ENCODE measurements at places on chromosomes 12 and 14. TPM values are rescaled to one million over a fixed set of nuclear protein-coding genes. Genes with fewer than 3 reads are reported as not detected.

- DNase-seq: no peak
Observed at GRCh38 chr14:103892247-103892646, 36.0 kb upstream of the TDRD9 start.

Gene KRT81
- total RNA-seq: not detected

DNA sequence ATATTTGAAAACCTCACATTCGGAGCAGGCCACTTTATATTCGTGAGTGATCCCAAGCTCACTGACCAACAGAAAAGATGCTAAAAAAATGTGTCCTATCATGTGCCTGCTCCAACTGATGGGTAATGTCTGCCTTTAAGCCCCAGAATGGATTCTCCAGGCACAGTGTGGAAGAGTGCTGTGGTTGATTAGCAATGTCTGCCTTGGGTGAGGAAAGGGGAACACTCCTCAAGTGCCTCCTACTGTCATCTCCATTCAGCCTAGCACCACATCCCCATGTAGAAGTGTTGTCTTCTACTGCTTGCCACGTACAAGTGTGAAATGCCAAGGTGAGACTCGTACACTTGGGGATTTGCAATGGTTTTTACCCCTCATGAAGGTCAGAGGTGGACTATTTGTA is 199.3 kb downstream of the SLC41A2 start:
- DNase-seq: no peak

- DNase-seq: no peak
Observed at GRCh38 chr12:84689638-84690037, 223.0 kb downstream of the SLC6A15 start.

Gene KRT83
- total RNA-seq: not detected

DNA sequence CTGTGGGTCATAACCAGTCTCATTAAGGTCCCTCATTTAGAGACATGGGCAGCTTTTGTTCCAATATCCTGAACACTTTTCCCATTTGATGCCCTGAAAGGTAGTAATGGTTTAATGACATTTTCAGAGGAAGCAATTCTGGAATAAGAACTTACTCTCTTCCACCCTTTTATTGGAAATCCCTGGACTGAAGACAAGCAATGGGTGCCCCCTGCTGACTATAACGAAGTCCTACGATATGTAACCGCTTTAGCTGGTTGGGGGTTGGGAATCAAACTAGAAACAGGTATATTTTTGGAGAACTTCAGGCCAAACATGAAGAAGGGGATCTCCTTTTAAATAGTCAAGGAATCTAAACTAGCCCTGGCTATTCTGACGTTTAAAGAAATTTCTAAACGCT is 20.5 kb downstream of the SARNP start:
- DNase-seq: peak; percentile 11

DNA sequence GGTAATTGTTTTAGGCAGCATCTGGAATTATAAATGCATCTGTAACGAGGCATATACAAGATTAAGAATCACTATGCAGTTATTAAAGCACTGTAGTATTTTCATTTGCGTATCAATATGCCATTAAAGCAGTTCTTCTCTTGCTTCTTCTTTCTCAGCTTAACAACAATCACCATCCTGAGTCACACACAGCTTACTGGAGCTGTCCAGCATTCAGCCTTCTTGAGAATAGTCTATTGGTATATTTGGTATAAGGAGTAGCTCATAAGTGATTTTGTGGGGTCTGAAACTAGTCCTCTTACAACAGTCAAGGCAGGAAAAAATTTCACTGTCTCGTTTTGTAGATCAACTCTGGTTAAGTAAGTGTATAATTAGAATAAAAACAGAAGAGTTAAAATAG is 523.0 kb upstream of the FOXG1 start:
- DNase-seq: no peak

- no peak for DNase-seq
Observed at GRCh38 chr14:93733631-93734030, 54.7 kb downstream of the PRIMA1 start.

Gene C1QL4
- not detected for total RNA-seq

- DNase-seq: no peak
Observed at GRCh38 chr14:76904100-76904739, 78.0 kb downstream of the LRRC74A start.

DNA sequence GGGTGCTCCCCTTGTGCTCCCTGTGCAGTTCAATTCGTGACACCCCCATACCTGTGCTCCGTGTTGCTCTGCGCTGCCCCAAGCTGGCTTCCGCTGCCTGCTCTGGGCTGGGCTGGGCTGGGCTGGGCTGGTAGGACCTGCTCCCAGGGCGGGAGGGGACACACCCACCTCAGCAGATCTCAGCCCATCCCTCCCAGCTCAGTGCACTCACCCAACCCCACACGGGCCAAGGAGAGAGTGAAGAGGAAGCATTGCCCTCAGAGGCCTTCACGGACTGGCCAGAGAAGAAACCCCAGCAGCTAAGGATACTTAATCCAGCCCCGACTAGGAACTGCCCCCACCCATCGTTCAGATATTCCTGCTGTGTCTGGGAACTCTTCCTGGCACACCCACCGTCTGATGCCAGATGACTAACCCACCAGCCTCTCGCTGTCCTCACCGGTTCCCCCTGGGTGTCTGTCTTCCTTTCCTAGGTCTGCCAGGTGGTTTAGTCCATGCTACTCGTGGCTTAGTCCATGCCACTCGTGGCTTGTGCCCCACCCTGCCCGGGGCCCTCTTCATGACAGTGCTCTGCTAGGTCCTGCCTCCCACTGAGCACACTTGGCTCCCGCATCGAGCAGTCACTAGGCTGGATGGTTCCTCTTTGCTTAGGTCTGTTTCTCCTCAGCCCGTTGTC is at the start of gene LPAR5:
TSS of gene LPAR5 (minus strand) at position 104 of the 676 bp plus-strand sequence. CDS start 14,711 bp downstream, outside the sequence.
- no peak for DNase-seq

GRCh38 chr12:3195859-3196483 is 118.8 kb downstream of the TSPAN9 start:
- no peak for DNase-seq

Gene SERPINA5
- total RNA-seq: 0.26 TPM

Gene DIO2
- 0.10 TPM for total RNA-seq

Gene ARID4A
- 45.4 TPM for total RNA-seq

DNA sequence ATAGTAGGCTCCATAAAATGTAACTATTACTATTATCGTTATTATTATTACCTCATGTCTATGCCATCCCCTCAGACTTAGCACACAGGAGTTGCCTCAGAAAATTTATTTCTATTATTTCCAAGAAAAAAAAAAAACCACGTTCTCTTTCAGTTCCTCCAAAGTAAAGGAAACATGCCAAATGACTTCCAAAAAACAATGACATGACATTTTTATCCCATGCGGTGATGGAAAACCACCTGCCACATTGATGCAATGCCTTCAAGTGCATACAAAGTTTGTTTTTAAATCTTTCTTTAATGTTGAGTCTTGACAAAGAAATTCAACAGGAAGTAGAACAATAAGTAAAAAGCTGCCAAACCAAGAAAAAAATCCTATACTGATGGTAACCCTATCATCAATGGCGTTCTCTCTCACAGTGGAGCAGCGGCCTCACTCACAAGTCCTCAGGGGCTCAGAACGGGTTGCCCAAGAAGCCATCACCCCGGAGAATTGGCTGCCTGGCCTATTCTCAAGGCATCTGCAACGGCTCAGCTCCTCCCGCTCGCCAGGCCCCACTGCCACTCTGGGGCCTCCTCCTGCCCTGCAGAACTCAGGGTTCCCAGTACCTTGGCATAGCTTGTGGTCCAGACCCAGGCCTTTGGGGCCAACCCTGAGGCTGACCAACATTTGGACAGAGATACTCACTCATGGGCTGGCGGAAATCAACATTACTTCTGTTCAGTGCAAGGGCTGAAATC is 51.9 kb downstream of the SERPINA3 start:
- no peak for DNase-seq

GRCh38 chr12:104701756-104702155 is 245.0 kb downstream of the CHST11 start:
- no peak for DNase-seq

DNA sequence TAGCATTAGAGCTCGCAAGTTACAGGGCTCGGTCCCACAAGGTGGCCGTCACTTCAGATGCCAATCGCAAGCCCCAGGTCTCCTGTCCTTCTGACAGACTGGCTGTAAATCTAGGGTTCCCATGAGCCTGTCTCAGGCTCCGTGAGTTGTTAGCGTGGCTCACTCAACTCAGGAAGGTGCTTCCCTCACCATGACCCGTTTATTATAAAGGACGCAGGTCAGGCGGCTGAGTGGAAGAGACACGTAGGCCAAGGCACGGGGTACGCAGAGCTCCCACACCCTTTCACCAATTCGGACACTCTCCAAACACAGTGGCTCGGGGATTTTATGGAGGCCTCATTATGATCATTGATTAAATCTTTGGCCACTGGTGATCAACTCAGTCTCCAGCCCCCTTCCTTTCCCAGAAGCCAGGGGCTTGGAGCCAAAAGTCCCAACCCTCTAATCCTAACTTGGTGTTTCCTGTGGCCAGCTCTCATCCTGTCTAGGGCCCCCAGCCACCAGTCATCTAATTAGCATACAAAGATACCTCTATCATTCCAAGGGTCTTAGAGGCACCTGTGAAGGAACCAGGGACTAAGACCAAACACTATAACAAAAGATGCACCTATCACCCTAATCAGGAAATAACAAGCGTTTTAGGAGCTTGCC is 25.8 kb upstream of the LRTM2 start:
- DNase-seq: no peak

DNA sequence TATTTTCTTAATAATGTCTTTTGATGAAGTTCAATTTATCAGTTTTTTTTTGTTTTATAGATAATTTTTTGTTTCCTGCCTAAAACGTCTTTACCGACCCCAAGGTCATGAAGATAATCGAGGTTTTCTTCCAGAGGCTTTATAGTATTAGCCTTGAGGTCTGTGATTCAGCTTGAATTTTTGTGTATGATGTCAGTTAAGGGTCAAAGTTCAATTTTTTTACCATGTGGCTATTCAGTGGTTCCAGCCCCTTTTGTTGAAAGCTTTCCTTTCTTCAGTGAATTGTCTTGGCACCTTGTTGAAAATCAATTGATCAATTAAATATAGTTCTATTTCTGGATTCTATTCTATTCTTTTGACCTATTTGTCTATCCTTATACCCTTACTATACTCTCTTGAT is 3.2 kb upstream of the MGST1 start:
- no peak for DNase-seq

DNA sequence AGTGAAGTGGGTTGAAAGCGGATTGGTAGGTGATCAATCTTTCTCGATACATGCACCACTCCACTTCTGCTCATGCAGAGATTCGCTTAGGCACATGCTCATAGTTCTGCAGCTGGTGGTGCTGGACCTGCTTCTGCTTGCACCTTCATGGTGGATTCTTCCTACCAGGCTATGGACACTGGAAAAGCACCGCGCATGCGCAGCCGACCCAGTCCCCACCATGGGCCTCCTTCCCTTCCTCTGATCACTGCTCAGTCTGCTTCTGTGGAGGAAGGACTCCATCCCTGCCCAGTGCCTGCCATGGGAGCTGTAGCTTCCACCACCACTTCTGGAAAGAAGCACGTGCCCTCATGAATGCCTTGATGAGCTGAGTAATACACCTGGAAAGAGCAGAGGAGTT is 61.8 kb upstream of the PTPRQ start:
- DNase-seq: no peak

Gene SLC6A15
- total RNA-seq: 5.3 TPM

GRCh38 chr12:38156497-38157245 is 159.9 kb upstream of the ALG10B start:
- DNase-seq: no peak

DNA sequence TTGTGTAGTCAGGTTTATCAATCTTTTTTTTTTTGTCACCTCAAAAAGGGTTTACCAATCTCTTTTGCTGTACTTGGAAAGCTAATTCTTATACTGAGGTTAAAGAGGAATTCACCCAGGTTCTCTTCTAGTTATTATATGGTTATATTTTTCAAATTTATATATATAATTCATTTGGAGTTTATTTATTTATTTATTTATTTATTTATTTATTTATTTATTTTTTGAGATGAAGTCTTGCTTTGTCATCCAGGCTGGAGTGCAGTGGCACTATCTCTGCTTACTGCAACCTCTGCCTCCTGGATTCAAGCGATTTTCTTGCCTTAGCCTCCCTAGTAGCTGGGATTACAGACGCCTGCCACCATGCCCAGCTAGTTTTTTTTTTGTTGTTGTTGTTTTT is 73.8 kb downstream of the GPR135 start:
- DNase-seq: no peak

DNA sequence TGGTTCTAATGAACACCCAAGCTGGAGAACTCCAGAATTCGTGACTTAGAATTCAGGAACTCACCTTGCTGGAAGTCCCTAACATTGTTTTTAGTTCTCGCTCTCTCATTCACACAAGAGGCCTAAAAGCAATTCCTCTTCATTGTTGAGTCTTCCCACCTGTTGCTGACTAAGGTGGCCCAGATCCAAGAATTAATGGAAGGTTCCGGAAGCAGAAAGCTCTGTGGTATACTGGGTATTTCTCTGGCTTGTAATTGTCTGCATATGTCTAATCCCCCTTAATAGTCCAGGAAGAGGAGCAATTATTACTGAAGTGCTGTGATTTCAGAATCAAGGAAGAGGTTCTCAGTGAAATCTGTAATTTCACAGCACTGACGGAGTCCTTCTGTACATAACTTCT is 31.4 kb downstream of the TMEM233 start:
- DNase-seq: no peak

DNA sequence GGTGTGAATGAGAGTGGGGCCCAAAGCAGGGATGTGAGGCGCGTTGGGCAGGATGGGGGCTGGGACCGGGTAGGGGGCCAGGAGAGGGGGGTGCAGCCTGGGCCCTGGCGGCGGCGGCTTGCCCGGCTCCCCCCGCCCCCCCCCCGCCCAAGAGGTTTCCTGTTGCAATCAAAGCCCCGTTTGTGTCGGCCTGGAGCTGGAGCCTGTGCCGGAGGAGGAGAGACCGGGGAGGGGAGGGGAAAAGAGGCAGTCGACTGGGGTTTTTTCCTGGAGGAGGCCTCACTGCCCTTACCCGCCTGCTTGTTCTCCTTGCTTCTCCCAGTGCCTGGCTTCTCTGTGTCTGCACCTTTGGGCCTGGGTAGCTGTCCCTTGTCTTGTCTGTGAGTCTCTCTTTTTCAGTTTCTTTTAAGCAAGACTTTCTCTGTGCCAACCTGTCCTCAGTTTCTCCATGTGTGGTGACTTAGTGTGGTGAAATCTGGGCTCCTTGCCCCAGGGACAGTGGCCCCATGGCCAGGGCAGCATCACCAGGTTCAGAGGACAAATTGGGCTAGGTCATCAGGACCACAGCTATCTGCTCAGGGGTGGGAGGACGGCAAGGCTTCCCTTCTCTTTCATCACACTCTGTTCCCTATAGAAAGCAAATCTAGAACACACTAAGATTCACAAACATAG is 8.5 kb downstream of the RARG start:
- no peak for DNase-seq

Gene KRT6B
- total RNA-seq: not detected

DNA sequence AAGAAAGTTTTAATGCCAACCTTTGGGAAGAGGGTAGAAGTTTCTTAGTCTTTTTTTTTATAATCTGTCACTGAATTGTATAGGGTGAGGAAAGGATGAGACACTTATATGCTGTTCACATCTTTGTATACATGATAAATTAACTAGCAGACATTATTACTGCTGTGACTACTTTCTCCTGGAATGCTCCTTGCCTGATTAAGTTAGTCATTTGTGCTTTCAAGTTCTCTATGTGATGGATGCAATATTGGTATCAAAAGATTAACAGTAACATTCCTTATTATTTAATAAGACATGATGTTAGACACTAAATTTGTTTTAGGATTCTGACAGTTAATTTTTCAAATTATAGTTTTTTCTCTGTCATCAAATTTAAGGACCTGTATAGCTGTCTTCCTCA is 223.4 kb upstream of the GARIN2 start:
- no peak for DNase-seq

All from endothelial cell (in vitro differentiated cells).